ENCODE measurements at places on chromosomes 1 and 21.

DNA sequence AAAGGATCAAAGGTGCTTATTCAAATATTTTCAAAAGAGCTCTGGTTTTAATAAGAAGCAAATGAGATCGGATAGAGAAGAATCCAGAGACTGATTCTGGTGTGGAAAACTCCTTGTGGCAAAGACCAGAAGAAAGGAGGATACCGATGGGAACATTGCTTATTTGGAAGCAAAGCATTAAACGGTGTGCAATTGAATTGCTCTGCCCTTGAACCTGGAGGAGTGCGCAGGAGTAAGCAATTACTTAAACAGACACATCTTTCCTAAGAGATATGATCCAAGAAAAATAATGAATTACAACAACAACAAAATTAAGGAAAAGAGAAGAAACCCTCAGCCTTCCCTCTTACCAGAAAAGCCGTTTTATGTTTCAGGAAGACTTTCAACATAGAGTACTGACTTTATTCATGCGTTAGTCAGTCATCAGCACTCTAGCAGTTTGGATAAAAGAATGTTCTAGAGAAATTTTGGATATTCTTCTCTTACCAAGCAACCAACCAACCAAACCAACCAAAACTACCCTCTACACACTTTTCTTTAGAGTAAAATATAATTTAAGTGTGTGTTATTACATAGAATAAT is 191.7 kb downstream of the NTMT2 start:
- DNase-seq, result no peak

DNA sequence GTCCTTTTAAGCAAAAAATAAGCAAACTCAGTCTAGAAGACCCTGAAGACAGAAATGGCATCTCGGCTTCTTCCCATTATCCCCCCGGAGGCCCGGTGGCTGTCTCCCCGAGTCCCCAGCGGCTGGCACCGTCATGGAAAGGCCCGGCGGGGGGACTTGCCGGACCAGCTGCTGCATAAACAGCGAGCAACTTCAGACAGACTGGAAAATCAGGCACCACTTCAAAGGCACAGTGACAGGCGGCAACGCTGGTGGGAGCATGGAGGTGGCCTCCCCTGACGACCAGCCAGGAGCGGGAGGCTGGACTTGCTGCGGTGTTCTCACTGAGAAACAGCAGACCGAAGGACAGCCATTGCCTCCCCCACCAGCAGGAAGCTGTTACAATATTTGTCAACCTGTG is 18.4 kb upstream of the C1QA start:
- DNase-seq, result no peak

- no peak for DNase-seq
Observed at GRCh38 chr1:194477908-194478307, 1291.5 kb upstream of the B3GALT2 start.

- DNase-seq, result no peak
Observed at GRCh38 chr1:184272175-184272866, 114.5 kb upstream of the C1orf21 start.

- no peak for DNase-seq
Observed at GRCh38 chr21:17697473-17697872, 84.8 kb upstream of the BTG3 start.

DNA sequence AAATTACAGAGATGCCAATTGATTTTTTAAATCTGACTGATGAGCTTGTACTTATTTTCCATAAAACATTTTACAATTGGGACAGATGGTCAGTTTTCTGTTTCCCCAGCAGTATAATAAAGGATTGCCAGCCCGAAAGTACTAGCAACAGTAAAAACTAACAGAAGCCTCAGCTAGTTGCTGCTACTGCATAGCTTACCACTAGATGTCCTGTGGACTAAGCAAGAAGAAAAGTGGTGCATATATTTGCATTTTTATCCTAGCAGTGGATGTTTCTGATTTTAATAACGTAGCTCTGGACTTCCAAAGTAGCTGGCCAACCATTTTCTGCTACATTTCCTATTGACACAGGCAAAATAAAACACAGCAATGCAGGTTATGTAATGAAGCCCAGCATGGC is 241.5 kb downstream of the BARHL2 start:
- no peak for DNase-seq

DNA sequence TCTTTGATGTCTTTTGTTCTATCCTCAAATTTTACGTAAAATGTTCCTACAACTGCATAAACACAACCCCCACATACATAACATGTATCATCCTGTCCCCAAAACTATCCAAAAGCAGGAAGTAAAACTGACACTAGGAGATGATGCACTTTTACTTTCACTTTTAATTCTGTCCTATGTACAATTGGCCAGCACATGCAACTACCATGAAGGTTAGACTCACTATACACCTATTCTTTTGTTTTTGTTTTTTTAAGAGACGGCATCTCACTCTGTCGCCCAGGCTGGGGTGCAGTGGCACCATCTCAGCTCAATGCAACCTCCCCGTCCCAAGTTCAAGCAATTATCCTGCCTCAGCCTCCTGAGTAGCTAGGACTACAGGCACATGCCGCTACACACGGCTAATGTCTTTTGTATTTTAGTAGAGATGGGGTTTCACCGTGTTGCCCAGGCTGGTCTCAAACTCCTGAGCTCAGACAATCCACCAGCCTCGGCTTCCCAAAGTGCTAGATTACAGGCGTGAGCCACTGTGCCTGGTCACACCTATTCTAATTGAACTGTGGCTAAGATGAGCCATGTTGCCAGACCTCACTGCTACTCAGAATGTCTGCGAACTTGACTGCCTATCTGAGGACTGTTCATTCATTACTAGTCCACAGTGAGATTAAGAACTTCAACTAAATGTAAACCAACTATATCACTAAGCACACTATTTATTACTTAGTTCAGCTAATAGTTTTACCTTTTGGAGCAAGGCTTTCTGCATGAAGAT is 48.0 kb downstream of the TOR3A start:
- no peak for DNase-seq

GRCh38 chr1:205436776-205437410 is 15.0 kb upstream of the LEMD1 start:
- no peak for DNase-seq

DNA sequence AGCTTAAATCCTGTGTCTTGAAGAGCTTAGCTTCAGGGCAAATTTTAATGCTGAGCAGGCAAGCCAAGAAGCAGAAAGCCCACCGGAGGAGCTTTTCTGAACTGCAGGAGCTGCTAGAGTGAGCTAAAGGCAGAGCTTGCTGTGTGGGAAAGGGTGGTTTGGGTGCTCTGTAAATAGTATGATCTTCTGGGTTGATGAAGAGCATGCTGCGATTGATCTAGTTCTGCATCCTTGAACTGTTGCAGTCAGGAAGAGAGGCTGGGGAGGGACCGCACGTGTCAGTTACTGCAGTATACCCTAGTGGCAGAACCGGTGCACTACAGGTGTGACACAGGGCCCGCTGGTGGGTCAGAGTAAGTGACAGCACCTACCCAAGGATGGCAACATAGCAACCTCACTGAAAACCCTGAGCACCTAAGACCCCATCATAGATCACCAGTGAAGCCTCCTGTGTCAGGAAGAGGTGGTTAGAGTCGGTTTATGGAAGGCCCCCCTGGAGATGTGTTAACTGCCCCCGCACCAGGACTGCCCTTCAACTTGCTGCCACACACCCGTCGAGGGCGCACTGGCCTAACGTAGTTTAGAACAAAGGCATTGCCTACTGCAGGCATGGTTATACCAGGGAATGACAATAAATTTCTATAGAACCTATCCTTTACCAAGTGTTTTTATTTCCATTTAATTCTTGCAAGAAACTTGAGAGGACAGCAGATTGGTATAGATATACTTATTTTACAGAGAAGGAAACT is 146.0 kb upstream of the KIAA0040 start:
- no peak for DNase-seq

GRCh38 chr1:167330601-167331293 is 110.1 kb downstream of the POU2F1 start:
- no peak for DNase-seq

DNA sequence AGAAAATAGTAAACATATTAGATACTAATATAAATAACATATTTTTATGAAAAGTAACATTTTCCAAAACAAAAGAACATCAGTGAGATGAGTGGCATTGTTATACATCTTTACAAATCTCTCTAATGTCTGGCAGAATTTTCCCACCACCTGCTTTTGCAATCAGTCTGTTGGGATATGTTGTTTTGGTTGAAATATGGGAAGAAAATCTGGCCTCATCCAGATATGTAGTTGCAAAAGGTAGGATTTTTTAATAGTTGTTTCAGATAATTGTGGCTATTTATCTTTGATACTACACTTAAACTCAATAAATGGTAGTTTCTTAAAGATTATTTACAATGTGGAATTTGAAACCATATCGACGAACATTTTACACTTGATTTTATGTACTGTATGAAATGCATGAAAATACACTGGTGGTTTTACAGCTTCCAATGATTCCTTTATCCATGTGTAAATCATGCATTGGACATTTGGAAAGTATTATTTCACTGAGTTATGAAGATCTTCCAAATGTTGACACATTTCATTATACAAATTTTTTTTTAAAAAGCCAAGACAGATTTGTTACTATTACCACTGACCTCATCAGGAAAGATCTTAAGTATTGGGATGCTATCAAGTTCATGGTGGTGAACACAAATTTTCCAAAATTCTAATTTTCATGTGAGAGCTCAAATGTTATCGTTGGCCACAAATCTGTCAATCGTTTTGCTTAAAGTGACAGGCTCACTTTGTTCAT is 74.1 kb upstream of the CD34 start:
- no peak for DNase-seq

DNA sequence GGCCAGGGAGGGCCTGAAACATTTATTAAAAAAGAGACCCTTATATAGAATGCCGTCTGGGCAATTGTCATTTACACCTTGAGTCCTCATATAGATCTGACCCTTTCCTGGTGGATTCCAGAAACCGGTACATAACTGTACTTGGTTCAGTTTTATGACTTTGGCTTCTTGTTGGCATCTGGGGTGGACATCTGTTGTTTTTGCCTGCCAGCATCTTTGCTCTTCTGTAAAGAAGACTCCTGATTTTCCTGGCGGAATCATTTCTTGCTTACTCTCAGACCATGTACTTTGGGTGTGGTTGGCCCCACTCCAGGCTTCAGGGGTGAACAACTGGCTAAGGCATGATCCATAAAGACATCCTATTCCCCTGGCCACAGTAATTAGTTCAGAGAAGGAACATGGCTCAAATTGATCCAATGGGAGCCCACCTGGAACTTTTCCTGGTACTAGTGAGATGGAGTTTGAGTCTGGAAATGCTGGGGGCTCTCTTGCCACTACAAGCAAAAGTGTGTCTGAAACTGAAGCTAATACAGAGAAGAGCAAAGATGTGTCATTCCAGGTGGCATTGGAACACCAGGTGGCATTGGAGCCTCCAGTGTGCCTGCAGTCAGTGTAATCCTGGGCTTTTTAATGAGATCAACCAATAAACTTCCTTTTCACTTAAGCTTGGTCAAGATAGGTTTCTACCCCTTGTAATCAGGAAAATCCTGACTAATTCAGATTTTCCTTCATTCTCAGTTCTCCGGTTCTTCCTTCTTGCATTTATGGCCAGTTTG is 332.5 kb upstream of the CAMK1G start:
- DNase-seq, result no peak
